Hindlimb muscle (tissue), 1 donor: ENCODE measurements at places on chromosomes 13 and 19.

DNA sequence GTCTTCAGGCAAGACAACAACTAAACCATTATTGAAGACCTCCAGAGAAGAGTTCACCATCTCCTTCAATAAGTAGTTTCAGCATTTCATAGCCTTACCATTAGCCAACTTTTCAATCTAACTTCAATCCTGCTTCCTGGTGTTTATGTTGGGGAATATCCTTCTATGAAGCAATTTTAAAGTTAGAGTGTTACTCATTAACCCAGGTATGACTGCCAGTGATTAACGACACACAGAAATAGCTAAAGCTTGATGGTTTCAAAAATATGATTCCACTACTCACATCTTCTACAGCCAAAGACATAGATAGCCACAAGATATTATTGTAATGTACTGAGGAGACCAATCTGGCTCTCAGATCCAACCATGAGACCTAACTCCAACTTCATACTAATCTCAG lies 403.2 kb downstream of the EFNB2 start:
- no peak for DNase-seq

- DNase-seq, result no peak
Measured at GRCh38 chr19:6101991-6102390, 8.3 kb downstream of the RFX2 start.

GRCh38 chr19:14748601-14749000 lies 29.8 kb downstream of the ADGRE2 start:
- no peak for DNase-seq

- DNase-seq, result no peak
Measured at GRCh38 chr13:40494513-40494912, 171.9 kb downstream of the FOXO1 start.

DNA sequence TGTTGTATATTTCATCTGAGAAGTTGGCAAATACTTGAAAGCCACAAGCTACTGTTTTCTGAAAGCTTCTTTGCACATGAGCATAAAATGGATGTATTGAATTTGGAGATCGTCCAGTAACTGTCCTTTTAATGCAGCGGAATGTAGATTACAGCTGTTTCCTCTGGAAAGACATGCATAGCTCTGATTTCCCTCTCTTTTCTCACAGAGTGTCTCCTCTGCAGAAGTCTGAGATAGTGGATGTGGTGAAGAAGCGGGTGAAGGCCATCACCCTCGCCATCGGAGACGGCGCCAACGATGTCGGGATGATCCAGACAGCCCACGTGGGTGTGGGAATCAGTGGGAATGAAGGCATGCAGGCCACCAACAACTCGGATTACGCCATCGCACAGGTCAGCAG lies 283.0 kb downstream of the SHISA2 start:
- DNase-seq, result peak; percentile 51

GRCh38 chr13:110485604-110486003 lies 75.9 kb downstream of the RAB20 start:
- DNase-seq, result no peak

- no peak for DNase-seq
Measured at GRCh38 chr19:4067396-4068046, 822 bp upstream of the ZBTB7A start.

DNA sequence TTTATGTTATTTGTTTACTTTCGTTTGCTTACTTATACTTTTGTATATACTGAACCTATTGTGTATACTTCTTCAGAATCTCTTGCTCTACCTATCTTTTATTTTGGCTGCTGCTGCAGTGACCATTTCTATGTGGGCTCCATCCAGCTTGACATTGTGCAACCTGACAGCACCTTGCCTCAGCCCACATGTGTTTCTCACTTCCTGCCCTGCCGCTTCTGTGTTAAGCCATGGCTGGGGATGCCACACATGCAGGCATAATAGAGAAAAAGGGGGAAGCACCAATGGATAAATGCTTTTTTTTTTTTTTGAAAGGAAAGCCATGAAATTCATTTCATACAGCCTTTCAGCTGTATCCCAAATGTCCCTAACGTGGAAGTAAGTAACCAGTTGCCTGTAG lies 147.6 kb downstream of the RBM26 start:
- no peak for DNase-seq

DNA sequence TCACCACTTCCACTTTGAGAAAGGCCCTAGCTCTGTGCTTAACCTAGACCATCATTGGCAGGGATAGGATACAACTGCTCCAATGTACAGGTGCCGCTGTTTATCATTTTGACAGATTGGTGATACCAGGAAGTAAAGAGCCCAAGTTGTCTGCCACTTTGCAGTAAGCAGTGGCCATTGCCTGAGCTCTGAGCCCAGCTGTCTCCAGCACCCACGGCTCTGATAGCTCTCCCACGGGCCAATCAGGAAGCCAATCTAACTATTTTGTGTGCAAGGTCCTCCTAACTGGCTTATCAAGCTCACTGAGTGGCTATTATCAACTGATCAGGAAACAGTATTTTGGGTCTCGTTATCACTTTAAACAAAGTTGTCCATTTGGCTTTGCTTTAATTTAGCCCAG lies 181.1 kb downstream of the DCT start:
- DNase-seq, result no peak

- DNase-seq, result no peak
Measured at GRCh38 chr19:48490981-48491792, 20.4 kb downstream of the LMTK3 start.

GRCh38 chr19:35211545-35212230 lies 16.9 kb downstream of the FAM187B start:
- DNase-seq, result no peak

- no peak for DNase-seq
Measured at GRCh38 chr13:55992145-55992544, 1148.6 kb upstream of the PRR20A start.

DNA sequence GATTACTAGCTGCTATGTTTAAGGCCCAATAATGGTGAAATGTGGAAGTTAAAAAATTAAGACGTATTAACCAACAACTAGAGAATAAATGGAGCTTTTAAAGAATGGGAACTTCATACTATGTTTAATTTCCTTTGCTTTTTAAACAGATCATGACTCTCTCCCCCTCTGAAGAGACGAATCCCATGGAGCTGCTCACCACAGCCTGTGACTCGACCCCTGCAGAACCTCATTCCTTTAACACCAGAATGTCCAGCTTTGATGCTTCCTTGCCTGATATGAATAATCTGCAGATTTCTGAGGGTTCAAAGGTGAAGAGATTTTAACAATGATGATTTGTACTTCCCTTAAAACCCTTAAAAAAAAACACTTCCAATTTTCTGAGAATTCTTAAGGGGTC lies 53.0 kb downstream of the ZAR1L start:
- DNase-seq, result no peak

DNA sequence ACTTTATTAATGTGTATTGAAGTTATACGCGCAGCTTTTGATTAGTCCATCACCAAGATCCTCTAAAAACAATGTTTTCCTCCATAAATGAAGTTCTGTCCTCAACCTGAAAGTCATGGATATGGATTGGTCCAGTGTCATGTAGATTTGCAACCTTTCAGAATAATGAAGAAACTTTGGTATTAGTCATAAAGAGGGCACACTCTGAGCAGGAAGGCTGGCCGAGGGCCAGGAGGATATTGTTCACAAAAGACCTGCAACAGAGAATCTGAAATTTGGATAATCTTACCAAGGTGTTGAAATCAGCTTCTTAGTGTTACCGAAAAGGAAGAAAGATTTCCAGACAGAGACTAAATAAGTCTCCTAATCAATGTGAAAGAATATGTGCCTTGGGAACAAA lies 20.7 kb downstream of the CLDN10 start:
- no peak for DNase-seq

GRCh38 chr19:57406516-57407123 lies 4.3 kb upstream of the ZNF17 start:
- no peak for DNase-seq

GRCh38 chr19:13840305-13841085 lies 36.4 kb upstream of the NANOS3 start:
- no peak for DNase-seq

DNA sequence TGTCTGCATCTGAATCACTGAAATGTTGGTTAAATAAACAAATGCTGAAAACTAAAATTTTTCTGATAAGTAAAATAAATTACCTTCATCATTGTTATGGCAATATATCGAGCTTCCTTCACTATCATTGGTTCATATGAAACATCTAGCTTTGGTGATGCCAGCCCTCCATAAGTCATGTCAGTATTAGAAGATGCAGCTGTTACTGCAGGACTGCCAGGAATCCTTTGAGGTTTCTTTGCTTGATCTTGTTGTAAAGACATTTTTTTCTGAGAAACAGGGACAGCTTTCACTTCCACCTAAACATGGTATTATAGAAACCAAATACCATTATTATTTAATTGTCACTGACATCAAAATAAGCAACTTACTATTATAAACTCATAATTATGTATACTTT lies 123.7 kb upstream of the FBXL3 start:
- DNase-seq, result no peak

DNA sequence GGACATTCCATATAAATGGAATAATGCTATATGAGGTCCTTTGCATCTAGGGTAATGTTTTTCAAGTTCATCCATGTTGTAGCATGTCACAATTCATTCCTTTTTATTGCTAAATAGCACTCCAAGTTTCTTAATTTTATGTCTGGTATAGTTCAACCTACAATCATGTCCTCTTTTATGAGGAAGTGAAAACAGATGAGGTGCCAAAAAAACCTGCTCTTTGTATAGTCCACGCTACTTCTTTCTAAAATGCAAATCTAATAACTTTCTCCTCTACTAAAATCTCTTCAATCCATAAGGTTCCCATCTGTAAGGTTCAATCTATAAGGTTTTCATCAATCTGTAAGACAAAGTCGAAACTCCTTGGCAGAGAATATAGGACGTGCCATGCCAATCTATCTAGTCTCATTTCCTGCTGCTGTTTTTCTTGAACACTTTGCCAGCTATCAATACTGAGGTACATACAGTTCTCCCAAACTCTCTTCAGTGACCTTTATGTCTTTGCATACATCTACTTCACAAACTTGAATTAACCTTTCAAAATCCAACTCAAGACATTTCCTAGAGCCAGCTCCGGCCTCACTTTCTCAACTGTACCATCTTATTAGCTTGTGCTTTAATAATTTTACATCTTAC lies 33.7 kb downstream of the INTS6 start:
- DNase-seq, result no peak

GRCh38 chr19:4559569-4559968 lies at the start of gene SEMA6B:
TSS of gene SEMA6B (minus strand) at chr19:4559684. CDS start at chr19:4558457, 1,227 bp downstream.
- no peak for DNase-seq

GRCh38 chr13:54433493-54434206 lies 1405.0 kb downstream of the OLFM4 start:
- no peak for DNase-seq

GRCh38 chr13:111937777-111938311 lies 129.1 kb upstream of the SOX1 start:
- DNase-seq, result no peak

DNA sequence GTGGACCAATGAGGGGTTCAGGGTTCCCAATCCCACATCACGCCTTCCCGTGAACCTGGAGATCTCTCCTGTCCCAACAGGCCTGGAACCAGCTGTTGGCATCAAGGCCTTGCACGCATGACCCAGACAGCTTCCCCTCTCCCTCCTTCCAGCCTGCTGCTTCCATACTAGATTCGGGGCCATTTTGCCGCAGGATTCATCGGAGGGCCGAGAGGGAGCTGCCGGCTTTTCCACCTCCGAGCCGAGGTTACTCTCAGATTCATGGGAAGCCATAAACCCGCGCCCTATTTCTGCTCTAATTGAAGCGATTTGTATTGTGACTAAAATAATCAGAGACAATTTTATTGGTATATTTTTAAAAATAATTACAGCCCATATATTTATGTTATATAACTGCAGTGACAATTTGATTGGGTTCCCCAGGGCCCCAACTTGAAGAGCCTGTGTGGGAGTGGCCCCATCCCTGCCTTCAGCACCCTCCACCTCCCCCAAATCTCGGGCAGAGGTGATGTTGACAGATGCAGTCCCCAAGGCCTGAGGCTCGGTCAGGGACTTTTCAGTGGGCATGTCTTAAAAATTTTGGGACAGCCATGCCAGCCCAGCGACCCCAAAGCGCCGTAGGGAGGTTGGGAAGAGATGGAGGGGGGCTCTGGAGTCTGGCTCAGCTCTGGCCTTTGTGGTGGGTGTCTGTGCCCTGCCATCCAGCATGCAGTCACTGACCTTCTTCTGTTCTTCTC lies 30.8 kb upstream of the PEPD start:
- no peak for DNase-seq

DNA sequence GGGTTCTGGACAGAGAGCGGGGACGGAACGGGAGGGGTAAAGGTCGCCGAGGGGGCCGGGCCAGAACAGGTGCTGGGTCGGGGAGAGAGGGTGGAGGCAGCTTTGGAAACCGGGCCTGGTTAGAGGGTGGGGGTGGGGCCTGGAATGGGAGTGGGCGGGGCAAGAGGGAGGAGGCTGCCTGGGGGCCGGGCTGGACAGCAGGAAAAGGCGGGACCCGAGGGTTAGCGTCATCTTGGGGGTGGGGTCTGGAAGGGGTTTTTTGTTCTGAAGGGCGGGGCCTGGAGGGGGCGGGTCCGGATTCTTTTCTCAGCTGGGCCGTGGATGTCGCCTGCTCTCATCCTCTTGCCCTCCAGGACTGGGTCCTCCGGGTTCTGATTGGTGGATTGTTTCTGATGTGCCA lies 4.3 kb upstream of the ZNF813 start:
- DNase-seq, result no peak

GRCh38 chr19:10601999-10602329 lies 14.9 kb upstream of the AP1M2 start:
- no peak for DNase-seq

GRCh38 chr19:34214040-34214439 lies 40.3 kb upstream of the GARRE1 start:
- no peak for DNase-seq

DNA sequence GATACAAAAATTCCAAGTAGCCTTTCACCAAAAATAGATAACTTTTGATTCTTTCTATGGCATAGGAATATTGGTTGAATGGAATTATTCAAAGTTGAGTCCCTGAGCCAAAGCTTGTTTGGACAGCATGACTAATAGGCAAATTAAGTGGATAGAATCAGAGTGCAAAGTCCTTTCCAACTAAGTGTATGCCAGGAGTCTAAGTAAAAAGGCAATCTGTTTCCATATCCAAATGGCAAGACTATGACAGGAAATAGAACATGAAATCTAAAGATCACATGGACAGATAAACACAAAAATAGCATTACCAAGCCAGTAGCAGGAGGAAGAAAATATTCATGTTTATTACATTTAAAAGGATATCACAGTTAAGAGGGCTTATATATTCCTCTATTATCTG lies 804.6 kb downstream of the SLITRK6 start:
- DNase-seq, result no peak

GRCh38 chr13:52809310-52809769 lies 39.1 kb downstream of the PCDH8 start:
- DNase-seq, result peak; percentile 26

- no peak for DNase-seq
Measured at GRCh38 chr13:20831933-20832332, 58.2 kb upstream of the EEF1AKMT1 start.

DNA sequence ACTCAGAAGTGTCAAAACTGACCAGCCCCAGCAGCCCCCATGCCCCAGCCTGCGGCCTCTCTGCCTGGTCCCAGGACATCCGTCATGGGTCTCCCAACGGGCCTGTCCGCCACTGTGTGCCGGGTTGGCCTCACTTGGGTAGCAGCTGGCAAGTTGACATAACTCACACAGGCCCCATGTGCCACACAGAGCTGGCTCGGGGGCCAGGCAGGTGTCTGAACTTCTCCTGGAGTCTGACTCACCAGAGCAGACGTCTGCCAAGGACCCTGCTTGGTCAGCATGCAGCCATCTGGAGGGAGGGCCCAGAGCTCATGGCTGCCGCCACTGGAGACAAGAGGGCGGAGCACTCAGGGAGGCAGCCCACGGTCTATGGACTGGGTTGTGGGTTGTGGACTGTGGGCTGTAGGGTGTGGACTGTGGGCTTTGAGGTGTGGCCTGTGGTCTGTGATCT lies 32.0 kb upstream of the TMEM255B start:
- no peak for DNase-seq

- DNase-seq, result no peak
Measured at GRCh38 chr19:30011051-30011578, 69.1 kb downstream of the URI1 start.
